ENCODE measurements at places on chromosomes 5 and 9.

- no peak for DNase-seq
These were observed 261.0 kb upstream of the CDH6 start for GRCh38 chr5:30932273-30933017.

DNA sequence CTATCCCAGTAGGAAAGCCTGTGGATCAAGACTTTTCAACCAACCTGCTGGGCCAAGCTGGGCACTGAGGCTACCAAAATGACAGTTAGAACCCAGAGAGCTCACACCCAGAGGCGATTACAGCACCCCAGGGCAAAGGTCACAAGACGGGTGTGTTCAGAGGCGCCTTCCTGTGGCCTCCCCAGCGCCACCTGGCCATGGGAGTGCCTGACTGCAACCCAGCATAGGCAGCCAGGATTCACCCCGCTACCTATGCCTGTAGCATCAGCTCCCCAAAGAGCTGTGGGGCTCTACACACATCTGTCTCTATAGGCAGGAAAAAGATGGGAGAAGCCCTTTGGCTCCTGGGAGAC lies 33.5 kb downstream of the PDGFRB start:
- no peak for DNase-seq

DNA sequence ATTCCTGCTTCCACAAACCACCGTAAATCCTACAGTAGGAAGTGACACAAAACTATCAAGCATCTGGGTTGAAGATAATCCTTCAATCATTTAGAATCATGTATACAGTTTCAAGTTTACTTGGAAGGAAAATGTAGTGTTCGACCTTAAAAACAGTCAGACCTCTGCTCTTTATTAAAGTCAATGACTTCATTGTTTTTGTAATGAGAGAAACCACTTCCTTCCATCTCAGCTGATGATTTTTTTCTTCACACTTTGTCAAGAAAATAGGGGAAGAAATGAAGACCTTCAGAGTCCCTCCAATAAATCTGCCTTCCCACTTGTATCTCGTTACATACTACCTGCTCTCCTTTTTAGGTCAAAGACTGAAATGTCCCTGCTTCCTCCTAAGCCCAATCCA lies 30.1 kb downstream of the TUSC1 start:
- DNase-seq: no peak

- no peak for DNase-seq
These were observed 186.9 kb upstream of the CD180 start for GRCh38 chr5:67383451-67383850.

- no peak for DNase-seq
These were observed 66.9 kb downstream of the SLC44A1 start for GRCh38 chr9:105311306-105311705.

GRCh38 chr9:130597228-130597627 lies 17.9 kb downstream of the FUBP3 start:
- DNase-seq: no peak

GRCh38 chr5:126998895-126999570 lies 31.3 kb downstream of the MARCHF3 start:
- no peak for DNase-seq

DNA sequence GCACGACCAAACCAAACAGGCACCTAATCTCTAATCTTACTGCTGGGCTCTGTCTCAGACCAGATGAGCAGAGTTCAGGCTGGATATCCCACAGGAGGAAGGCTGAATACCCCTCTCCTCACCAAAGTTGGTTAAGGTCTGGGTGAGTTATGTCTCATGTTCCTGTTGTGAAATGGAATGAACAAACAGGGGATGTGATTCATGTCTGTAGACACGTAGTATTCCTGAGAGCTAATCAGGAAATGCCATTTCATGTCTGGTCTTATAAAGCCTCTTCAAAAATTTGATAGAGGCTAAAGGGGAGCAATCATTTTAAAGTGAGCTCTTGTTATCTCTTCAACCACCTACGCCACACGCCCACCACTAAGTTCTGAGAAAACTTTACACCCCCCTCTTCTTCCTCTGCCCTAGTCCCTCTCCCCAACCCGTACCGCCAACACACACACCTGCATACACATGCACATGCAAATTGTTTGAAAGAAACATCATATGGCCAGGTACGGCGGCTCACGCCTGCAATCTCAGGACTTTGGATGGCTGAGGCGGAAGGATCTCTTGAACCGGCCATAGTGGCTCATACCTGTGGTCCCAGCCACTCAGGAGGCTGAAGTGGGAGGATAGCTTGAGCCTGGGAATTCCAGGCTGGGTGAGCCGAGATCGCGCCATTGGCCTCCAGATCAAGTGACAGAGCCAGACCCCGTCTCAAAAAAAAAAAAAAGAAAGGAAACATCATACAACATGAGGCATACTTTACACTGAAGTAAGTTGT lies 69.8 kb upstream of the RAI14 start:
- DNase-seq: no peak

- DNase-seq: no peak
These were observed 45.9 kb downstream of the PKD2L2 start for GRCh38 chr5:137935190-137935589.

DNA sequence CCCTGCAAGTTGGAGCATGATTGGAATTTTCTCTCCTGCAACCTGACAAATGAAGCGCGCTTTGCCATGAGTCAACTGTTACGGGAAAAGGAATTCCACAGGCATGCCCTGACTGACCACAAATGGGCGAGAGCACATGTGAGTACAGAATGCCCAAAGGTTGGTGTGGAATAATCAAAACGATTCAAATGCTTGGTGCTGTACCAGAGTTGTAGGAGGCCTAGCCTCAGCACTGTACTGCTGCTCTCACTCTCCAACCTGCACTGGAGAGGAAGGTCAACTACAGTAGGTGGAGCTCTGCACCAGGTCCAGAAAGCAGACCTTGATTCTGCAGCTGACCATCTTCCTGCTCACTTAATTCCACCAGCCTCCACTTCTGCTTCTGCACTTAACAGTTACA lies 406.9 kb upstream of the ACTBL2 start:
- DNase-seq: no peak

- peak; percentile 38 for DNase-seq
These were observed 60.1 kb downstream of the OTULIN start for GRCh38 chr5:14724633-14725032.

- DNase-seq: no peak
These were observed 45.0 kb downstream of the COL23A1 start for GRCh38 chr5:178545176-178545575.

GRCh38 chr9:134562146-134562849 lies 79.3 kb upstream of the COL5A1 start:
- DNase-seq: no peak

DNA sequence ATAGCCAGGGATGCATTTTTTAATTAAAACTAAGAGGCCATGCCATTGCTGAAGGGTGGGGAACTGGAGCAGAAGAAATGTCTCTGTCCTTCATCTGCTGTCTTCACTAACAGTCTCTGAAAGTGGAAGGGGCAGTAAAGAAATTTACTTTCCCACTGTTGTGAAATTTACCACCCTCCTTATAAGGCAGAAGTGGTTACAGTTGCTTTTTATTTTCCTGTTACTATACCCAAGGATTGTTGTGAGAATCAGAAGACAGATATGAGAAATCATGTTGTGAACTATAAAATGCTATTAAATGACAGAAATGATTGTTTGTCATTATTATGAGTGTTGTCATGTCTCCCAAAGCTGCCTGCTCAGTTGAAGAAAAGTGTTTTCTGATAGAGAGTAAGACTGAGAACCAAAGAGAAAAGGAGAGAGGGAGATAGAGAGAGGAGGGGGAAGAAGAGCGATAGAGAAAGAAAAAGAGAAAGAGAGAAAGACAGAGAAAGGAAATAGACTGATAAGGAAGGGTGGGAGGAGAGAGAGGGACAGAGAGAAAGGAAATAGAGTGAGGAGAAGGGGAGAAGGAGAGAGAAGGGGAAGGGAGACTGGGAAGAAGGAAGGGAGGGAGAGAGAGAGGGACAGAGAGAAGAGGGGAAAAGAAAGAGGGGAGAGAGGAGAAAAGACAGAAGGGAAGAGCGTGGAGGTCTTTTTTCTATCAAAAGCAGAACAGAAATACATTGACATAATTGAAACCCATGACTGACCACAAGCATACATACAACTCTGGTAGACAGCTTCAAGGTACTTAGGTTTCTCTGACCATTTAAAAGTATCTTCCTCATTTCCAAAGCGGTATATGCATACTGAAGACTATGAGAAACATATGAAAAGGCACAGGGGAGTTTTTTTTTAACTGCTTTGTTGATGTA lies 22.5 kb downstream of the SEC61B start:
- no peak for DNase-seq

GRCh38 chr9:111873901-111874300 lies 22.7 kb upstream of the UGCG start:
- no peak for DNase-seq
